ENCODE measurements at places on chromosomes 5 and 9. TPM values are rescaled to one million over a fixed set of nuclear protein-coding genes. Genes with fewer than 3 reads are reported as not detected.

ZBTB34 gene
- 6.5 TPM for total RNA-seq

IFNA21 gene
- not detected for total RNA-seq

DNA sequence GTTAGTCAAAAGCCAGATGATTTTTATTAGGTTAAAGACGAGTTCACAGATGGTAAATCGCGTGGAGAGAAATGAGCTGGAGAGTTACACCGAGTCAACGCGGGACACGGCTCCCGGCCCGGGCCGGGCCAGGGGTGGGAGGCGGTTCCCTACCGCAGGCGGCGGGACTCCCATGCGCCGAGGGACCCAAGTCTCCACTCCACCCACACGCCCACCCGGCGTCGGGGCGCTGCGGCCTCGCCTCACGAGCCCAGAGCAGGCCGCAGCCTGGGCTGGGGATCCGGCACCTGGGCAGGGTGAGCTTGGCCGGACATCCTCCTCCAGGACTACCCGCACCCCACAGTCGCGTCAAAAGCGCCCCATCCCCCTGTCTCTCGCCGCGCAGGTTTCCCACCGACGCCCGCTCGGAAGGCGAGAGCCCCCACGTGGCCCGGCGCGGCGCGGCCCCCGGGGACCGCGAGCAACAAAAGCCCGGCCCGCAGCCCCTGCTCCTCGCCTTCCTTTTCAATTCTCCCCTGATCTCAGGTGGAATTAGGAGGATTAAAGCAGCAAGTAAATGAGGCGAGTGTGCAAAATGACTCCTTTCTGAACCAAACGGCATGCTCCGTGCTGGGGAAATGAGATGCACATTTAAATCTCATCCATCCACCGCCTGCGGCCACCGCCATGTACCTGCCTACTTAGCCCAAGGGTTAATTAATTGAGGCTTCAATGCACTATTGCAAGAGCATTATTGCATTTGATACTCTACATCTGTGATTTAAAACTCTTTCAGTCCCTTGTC is 196.5 kb upstream of the TBCA start:
- no peak for DNase-seq

GRCh38 chr9:83431101-83432060 is 106.8 kb downstream of the FRMD3 start:
- no peak for DNase-seq

DNA sequence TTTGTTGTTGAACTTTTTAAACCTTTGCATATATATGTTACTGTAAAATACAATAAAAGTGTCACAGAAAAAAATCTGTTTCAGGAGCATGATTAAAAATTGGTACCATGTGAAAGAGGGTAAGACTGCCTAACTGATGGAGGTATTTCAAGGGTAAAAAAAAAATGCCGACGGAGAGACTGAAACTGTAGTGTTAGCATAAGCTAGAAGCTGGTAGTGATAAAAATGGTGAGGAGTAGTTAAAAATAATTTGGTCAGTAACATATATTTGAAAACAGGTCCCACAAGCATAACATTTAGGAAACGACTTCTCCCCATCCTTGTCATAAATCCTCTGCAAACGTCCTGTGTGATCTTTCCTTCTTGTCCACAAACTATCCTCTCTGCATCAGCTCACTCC is 64.7 kb downstream of the MEF2C start:
- DNase-seq, result no peak

GRCh38 chr9:114003758-114004157 is 74.3 kb downstream of the AMBP start:
- no peak for DNase-seq

PCDHGA6 gene
- 0.36 TPM for total RNA-seq

- DNase-seq, result no peak
These were observed 61.8 kb downstream of the BRINP1 start for GRCh38 chr9:119307471-119307870.

DNA sequence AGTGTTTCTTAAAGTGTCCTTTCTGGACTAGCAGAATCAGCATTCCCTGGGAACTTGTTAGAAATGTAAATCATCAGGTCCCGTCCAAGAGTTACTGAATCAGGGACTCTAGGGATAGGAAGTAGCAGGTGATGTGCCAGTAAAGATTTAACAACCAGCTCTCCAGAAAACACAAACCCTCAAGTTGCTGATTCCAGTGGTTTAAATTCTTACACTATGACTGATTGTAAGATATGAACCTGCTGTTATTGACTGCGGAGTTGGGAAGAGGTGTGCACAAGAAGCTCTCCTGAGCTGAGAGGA is 39.1 kb upstream of the BASP1 start:
- no peak for DNase-seq

SPINK6 gene
- not detected for total RNA-seq

TPM2 gene
- total RNA-seq, result 267 TPM

DNA sequence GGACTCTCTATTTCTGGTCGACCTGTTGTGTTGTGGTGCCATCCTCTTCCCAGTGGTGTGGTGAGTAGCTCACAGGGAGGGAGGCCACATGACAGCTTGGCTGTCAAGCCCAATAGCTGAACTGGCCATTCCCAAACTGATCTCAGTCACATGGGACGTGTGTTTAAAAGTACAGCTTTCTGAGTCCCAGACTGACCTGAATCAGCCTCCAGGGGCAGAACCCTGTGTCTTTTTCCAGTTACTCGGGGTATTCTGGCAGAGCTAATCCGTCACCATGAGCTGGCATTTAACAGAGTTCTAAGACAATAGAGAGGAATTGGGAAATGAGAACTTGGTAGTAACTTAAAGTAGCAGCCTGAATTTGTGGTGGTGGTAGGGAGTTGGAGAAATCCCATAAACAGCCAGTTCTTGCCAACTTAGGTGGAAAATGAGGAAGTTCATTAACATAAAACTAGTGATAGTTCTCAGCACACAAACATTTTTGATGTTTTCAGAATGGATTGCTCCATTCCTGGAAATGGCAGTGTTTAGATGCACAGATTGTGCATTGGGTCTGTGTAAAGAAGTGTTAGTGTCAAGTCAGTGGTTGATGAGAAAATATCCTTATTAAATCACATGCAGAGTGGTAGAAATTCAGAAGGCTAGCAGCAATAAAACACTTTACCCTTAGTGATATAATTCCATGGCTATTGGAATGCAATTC is 50.9 kb downstream of the GPR107 start:
- DNase-seq, result no peak

- DNase-seq, result no peak
These were observed 359.9 kb upstream of the COX7C start for GRCh38 chr5:86257871-86258270.

GRCh38 chr5:114367029-114367428 is 5.2 kb downstream of the KCNN2 start:
- no peak for DNase-seq

DNA sequence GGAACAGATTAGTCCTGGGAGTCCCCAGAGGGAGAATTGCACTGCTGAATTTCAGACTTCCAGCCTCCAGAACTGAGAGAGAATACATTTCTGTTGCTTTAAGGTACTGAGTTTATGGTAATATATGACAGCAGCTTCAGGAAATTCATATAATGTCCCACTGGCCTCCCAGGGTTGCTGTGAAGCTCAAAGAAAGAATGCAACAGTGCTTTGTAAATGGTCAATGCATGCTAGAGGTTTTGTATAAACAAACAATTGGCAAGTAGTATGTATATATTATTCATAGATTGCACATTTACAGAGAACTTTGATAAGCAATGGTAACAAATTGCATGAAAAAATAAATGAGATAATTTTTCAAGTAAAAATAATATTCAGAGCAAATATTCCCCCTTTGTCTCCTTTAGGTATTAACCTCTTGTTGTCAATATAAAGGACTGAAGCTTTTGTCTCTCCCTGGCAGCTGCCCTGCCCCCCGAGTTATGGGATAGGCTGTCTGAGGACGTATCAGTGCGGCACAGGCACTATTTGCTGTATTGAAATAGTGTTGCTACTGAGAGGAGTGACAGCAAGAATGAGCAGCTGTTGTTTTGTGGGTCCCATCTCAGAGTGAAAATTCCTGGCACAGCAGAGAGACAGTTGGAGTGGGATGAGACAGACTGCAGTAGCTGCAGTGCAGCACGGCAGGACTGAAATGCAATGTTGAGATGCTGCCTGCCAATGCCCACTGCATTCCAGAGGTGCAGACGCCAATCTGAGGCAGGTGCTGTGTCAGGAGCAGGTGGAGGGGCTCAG is 194.2 kb upstream of the GLRA1 start:
- DNase-seq, result no peak

DNA sequence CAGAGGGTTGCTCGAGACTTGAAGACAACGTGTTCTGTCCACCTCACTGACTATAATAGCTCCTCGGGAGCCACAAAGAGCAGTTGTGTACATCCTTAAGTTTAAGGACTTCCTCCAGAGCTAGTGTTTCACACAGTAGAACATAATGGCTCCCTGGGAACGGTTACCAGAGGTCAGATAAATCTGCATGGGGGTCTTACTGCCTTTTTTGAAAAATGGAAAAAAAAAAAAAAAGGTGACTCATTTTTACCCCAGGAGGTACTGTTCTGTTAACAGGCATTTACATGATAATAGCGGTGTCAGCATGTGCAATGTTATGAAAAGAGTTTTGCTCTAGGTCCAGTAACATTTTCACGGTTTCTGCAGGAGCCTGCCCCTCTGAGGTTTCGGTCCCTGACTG is 498.9 kb upstream of the WWC1 start:
- no peak for DNase-seq

- peak; percentile 84 for DNase-seq
These were observed 184.6 kb upstream of the MAP1B start for GRCh38 chr5:71922584-71923106.

DNA sequence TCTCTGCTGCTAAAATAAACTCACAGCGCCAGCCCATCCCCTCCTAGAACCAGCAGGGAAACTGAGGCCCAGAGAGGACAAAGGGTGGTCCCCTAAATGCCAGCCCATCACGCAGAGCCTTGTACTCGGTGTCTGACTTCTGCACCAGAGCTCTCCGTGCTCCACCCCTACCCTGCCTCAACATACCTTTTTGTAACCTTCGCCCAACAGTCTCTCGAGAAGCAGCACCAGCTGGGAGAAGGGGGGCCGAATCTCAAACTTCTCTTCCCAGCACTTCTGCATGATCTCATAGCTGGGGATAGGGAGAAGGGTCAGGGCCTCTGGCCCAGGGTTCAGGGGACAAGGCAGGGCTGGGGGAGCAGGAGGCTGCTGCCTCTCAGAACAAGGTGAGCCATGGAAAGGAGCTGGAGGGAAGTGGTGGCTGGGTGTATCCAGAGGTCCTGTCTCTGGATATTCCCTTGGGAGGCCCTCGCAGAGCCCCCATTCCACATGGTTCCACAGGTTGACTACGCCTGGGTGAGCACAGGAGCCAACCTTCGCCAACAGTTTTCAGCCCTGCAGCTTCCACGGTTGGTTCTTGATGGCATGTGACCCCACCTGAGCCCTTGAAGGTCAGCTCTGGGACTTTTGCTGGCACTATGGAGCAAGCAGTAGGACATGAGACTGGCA is 32.3 kb upstream of the CSF1R start:
- no peak for DNase-seq

- no peak for DNase-seq
These were observed 134.0 kb downstream of the SLC1A3 start for GRCh38 chr5:36740259-36740898.

KIF12 gene
- total RNA-seq, result 13.5 TPM

DNA sequence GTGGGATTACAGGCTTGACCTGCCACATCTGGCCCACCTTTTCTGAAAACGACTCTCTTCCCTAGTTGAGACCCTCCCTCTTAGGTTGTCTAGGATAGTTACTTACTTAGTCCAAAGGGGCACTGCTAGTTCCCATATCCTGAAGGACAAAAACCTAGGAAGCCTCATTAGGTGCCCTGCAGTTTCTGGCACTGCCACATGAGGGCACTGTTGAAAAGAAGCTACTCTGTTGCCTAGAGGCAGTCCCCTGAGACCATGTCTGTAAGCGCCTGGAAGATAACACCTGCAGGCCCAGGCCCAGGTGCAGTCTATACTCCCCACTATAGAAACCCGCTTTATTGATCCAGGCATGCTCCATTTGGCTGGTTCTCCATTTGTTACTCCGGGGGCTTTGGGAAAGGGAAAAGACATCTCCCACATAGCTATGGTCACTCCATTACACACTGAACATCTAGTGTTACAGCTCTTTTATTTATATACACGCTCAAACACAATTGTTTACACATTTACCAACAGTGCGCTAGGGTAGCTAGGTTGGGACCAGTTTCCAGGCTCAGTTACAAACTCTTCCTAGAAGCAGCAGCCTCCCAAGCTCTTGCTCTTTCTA is 73.4 kb upstream of the PPARGC1B start:
- DNase-seq, result no peak

- DNase-seq, result no peak
These were observed 73.2 kb upstream of the RAPGEF1 start for GRCh38 chr9:131813116-131813515.

- no peak for DNase-seq
These were observed 455.3 kb upstream of the SGCD start for GRCh38 chr5:155871623-155872022.

RAPGEF6 gene
- total RNA-seq, result 12.9 TPM

GRCh38 chr9:130246126-130246525 is 19.4 kb upstream of the HMCN2 start:
- DNase-seq, result no peak

DNA sequence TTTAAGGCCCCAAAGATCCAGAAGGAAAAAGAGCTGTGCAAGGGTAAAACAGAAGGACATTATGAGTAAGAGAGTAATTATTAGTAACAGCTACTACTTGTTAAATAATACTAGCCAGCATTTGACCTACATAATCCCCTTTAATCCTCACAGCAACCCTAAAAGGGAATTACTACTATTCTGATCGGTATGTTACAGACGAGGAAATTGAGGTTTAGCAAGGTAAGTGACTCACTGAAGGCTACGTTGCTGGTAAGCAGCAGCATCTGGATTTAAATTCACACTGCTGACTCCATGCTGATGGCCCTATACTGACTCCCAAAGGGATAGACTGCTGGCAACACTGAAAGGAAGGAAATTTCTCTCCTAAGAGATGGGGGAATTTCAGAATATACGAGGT is 3.7 kb upstream of the FSD1L start:
- DNase-seq, result no peak

PCDHB2 gene
- 0.17 TPM for total RNA-seq

ORM2 gene
- not detected for total RNA-seq

DNA sequence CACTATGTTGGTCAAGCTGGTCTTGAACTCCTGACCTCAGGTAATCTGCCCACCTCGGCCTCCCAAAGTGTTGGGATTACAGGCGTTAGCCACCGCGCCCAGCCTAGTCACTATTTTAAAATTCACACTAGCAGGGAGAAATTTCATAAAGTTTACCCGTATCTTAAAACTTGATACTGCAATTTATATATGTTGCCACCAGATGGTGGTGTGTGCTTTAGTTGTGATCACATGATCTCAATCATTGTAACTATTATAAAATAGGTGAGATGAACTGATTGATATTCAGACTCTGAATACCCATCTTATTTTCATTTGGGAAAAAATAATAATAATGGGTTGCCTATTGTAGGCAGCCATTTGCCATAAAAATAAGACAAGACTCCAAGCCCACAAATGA is 1330.4 kb upstream of the WWC1 start:
- DNase-seq, result no peak

GRCh38 chr5:138354926-138355378 is 2.5 kb downstream of the KDM3B start:
- peak; percentile 74 for DNase-seq
